Thymus (tissue), 14 donors: ENCODE measurements at places on chromosomes 5 and 9. TPM values are rescaled to one million over a fixed set of nuclear protein-coding genes. Genes with fewer than 3 reads are reported as not detected.

Gene SOWAHA
- 1.0 TPM for total RNA-seq

Gene CACNA1B
- 1.1 TPM for total RNA-seq

Gene BARHL1
- not detected for total RNA-seq

Gene HRCT1
- 0.14 TPM for total RNA-seq

DNA sequence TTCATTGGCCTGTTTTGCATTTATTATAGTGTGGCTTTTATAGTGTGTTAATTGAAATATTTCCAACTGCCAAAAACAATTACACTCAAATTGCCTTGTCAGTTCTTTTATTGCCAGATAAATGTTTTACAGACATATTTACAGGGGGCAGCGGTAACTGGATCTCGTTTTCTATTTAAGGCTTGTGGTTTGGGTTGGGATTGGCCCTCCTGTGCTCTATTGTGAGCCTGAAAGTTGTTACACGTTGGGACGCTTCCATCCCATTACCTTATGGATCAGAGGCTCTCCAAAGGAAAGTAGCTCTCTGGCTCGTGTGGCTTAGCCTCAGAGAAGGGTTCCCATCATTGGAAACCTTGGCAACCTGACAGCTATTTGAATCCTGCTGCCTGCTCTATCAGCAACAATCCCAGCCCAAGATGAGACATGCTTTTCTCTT is 20.8 kb downstream of the DNAI1 start:
- H3K27me3 ChIP-seq = no peaks in the 10 kb centered on the region
- no peaks in the 10 kb centered on the region for H3K4me1 ChIP-seq

- H3K36me3 ChIP-seq = no peaks in the 10 kb centered on the region
- H3K4me3 ChIP-seq = no peak overlapping the region
- DNase-seq = no peak
- no peak overlapping the region for H3K27ac ChIP-seq
- H3K27me3 ChIP-seq = no peaks in the 10 kb centered on the region
These were observed 179.7 kb upstream of the DAB2 start for GRCh38 chr5:39604491-39604890.

- H3K27me3 ChIP-seq = no peaks in the 10 kb centered on the region
- DNase-seq = no peak
- no peak overlapping the region for H3K4me3 ChIP-seq
- no peaks in the 10 kb centered on the region for H3K4me1 ChIP-seq
- H3K27ac ChIP-seq = no peak overlapping the region
These were observed 18.7 kb upstream of the ICE1 start for GRCh38 chr5:5403741-5404140.
